ENCODE measurements at places on chromosomes 2 and 18. TPM values are rescaled to one million over a fixed set of nuclear protein-coding genes. Genes with fewer than 3 reads are reported as not detected.

Gene IHH
- 0.19 TPM for total RNA-seq

DNA sequence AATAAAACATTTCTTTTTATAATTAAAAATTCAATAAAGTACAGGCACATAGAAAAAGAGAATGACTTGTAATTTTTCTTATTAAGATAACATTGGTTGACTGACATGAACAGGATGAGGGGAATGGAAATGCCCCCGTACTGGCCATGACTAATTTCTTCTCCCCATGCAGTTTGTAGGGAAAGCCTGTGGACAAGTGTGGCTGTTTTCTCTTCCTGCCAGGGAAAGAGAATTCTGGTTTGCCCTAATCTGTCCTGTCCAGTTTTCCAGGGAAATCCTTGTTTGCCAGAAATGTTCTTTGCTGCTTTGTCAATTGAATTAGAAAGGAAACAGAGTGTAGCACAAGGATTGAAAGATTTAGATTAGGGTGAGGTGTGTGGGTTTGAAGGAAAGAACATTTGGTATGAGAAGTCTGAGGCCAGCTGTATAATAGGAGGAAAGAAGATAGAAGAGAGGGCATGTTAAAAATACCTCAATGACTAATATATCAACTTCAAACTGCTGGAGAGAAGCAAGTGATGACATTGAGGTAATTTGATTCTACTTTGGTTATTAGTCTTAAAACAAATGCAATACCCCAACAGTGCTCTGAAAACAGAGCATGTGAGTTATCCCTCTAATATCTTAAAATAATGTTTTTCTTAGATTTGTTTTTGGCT, 593.9 kb upstream of the ZNF804A start:
- H3K4me3 ChIP-seq, result no peak overlapping the region
- no peaks in the 10 kb centered on the region for H3K27me3 ChIP-seq
- H3K27ac ChIP-seq, result no peak overlapping the region
- no peak for DNase-seq
- H3K4me1 ChIP-seq, result no peaks in the 10 kb centered on the region
- H3K36me3 ChIP-seq, result no peaks in the 10 kb centered on the region

DNA sequence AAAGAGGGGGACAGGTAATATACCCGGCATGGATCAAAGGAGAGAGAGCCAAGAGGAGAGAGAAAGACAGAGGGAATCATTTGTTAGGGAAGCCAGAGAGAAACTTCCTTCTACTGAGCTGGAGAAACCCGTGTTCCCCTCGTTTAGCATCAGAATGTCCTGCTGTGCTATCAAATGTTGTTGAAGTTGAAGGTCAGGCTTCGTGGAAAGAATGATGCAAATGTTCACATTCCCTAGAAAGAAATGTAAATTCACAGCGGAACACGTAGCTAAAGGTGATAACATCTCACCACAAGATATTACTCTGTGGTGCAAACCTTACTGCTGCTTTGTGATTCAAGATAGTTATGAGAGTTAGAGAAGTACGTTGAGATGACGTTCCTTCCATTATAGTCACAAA, 258.1 kb downstream of the LNPK start:
- no peaks in the 10 kb centered on the region for H3K27me3 ChIP-seq
- H3K36me3 ChIP-seq, result no peaks in the 10 kb centered on the region
- H3K4me3 ChIP-seq, result no peak overlapping the region
- no peak overlapping the region for H3K27ac ChIP-seq
- no peaks in the 10 kb centered on the region for H3K4me1 ChIP-seq

GRCh38 chr2:40639320-40639719, 187.4 kb upstream of the SLC8A1 start:
- DNase-seq, result peak; percentile 18
- no peaks in the 10 kb centered on the region for H3K27me3 ChIP-seq
- no peak overlapping the region for H3K27ac ChIP-seq
- no peaks in the 10 kb centered on the region for H3K4me1 ChIP-seq
- no peak overlapping the region for H3K4me3 ChIP-seq
- no peaks in the 10 kb centered on the region for H3K36me3 ChIP-seq

- no peaks in the 10 kb centered on the region for H3K27me3 ChIP-seq
- no peaks in the 10 kb centered on the region for H3K4me1 ChIP-seq
- no peak overlapping the region for H3K27ac ChIP-seq
- H3K4me3 ChIP-seq, result no peak overlapping the region
- no peaks in the 10 kb centered on the region for H3K36me3 ChIP-seq
- no peak for DNase-seq
These were observed 43.0 kb downstream of the CENPO start for GRCh38 chr2:24836206-24836605.

DNA sequence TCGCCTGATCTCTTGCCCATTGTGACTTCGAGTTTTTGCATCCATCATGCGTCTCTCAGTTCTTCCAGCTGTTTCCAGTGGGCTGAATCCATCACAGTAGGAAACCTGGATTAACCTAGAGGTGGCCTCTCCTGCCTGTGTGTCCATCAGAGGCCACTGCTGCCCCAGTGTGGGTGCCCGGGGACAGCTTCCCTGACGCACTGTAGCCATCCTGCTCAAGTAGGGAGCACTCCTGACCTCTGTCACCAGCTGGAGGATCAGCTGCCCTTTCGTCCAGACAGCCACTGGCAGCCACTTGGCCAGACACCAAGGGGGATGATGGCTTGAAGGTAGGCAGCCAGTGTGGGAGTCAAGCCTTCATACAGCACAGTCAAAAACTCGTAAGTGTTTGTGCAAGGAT, 36.9 kb upstream of the LBH start:
- H3K27me3 ChIP-seq, result no peaks in the 10 kb centered on the region
- DNase-seq, result no peak
- no peak overlapping the region for H3K4me3 ChIP-seq
- no peaks in the 10 kb centered on the region for H3K36me3 ChIP-seq
- no peaks in the 10 kb centered on the region for H3K4me1 ChIP-seq
